Stimulated activated CD4-positive, alpha-beta T cell treated with anti-CD3 and anti-CD28 coated beads, Interleukin-1b, Interleukin-23, amount 100 ng/mL, for 24 hours (primary cell): ENCODE measurements at places on chromosomes 12 and 14.

DNA sequence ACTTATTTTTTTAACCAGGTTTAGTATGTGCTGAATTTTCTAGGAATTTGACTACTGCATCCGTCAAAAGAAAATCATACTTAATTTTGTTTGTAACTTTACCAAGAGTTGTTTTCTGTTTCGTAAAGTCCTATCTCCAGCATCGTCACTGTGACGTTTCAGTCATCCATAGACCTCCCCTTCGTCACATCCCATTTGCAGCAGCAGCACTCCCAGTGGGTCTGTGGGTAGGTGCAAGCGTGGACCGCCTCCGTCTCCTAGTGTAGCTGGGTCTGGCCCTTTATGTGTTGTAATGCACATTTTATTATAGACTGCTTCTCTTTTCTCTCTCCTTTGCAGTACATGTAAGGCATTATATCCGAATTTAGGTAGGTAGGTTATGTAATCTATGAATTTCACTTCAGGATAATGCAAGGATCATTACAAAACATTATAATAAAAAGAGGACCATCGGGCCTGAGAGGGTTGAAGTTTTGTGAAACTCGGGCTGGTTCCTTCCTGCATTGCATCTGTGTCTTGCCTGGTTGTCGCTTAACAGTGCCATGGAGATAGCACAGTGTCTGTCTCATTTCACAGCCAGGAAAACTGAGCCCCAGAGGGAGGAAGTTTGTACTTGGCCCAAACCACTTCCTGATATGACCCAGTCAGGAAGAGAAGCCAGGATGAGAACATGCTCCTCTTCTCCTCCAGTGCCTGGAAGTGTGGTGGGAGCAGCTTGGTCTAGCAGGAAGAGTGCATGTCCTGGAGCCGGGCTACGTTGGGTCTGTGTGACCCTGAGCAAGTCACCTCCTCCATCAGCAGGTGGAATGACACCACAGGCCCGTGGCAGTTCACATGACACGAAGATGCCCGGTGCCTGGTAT is 41.3 kb downstream of the EVL start:
- peak; percentile 49 for DNase-seq

DNA sequence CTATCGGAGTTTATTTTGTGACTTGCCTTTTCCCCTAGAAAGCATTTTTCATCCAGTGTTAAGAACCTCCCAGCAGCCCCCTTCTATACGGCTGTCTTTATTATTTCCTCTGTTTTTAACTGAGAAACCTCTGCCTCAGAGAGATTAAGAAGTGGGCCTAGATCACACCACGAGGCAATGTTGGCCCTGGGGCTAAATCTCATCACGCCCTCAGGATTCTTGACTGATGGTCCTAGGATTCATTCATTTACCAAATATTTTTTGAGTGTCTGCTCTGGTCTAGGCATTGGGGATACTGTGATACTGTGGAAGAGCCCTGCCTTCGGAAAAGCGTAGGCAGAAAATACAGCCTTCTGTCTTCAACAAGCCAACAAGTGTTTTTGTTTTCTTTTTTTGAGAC is 42.1 kb downstream of the C14orf132 start:
- no peak for DNase-seq

DNA sequence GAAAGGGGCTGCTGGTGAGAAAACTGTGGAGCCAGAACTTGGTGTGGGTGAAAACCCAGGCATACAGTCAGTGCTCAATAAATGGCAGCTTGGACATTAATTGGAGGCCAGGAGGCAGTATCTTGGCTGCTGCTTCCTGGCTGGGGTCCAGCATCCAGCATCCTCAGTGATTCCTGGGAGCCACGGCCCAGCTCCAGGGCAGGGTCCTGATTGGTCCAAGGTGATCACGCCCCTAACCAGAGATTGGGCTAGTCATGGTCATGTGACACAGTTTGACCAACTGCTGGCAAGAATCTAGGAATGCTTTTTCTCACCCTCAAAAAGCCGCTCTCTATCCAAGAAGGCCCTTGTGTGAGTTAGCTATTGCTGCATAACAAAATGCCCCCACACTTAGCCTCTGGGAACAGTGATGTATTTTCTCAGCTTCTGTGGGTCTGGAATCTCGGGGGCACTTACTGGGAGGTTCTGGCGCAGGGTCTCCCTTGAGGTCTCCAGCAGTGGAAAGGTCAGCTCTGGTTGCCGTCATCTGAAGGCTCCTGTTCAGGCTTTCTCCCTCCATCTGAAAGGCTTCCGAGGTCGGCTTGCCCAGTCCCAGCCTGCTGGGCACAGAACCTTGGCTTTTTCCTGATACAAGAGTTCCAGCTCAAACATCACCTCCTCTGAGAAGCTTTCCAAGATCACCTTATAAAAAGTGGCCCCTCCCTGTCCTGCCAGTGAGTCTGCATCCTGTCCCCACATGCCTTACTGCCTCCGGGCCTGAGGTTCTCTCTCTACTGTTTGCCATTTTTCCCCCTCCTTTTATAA is 119.2 kb upstream of the NCOR2 start:
- no peak for DNase-seq

GRCh38 chr14:101055776-101056374 is 152.4 kb upstream of the RTL1 start:
- no peak for DNase-seq

- no peak for DNase-seq
Observed at GRCh38 chr12:65022421-65022820, 98.7 kb downstream of the WIF1 start.
